Neural progenitor cell (in vitro differentiated cells): ENCODE measurements at places on chromosomes 16 and 17.

DNA sequence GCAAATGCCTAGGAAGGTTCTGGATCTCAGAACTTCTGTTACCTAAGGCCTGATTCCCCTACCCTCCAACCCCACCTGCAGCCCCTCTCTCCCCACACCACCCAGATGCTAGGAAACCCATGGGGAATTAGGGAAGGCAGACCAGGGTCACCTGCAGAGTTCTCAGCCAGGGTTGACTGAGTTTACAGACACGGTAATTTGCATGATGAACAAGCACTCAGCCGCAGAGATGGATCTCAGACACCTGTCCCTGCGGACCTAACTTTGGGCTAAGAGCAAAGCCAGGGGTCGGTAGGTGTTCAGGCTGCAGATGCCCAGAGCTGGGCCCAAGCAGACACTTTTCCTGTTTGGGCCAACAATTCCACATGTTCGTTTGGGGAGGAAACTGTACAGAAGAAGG is 2.9 kb downstream of the ABI3 start:
- DNase-seq: no peak

DNA sequence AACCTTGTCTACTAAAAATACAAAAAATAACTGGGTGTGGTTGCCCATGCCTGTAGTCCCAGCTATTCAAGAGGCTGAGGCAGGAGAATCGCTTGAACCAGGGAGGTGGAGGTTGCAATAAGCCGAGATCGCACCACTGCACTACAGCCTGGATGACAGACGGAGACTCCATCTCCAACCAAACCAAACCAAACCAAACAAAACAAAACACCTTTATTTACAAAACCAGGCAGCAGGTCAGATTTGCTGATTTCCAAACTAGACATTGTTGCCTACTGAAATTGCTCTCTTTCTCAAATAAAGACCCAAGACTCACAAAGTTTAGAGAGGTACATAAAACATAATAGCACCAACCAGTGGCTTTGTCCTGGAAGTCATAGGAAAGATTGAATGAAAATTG is 5.7 kb upstream of the TMEM238L start:
- DNase-seq: no peak

DNA sequence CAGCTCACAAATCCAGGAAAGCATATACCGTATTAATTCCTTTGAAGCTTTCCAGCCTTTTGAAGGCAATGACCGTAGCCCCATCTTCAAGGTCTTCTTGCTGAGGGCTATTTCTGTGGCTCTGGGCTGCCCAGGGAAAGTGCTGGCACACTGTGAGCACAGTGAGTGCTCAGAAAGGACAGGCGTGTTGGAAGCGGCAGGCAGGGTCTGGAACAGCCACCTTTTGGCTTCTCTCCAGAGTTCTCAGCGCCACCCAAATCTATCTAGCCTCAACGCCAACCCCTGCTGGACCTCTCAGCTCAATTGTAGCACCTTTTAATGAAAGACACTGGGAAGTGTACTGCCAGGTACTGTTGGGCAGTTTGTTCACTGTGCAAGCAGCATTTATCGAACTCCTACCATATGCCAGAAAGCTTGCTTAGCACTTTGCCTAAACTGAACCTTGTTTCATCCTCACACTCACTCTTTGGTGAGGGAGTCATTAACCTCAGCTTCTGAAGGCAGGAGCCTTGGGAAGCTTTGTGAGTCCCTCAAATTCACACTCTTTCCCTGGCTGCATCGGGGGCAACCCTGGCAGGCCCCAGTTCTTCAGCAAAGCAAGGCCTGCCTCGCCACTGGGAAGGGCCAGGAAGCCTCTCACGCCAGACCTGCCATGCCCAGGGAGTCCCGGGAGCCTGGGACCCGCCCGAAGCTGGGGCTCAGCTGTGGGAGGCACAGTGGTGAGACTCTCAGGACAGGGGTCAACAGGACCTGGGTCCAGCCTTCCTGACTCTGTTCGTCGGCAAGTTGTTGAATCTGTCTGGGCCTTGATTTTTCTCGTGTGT is 13.5 kb upstream of the CIBAR2 start:
- no peak for DNase-seq

DNA sequence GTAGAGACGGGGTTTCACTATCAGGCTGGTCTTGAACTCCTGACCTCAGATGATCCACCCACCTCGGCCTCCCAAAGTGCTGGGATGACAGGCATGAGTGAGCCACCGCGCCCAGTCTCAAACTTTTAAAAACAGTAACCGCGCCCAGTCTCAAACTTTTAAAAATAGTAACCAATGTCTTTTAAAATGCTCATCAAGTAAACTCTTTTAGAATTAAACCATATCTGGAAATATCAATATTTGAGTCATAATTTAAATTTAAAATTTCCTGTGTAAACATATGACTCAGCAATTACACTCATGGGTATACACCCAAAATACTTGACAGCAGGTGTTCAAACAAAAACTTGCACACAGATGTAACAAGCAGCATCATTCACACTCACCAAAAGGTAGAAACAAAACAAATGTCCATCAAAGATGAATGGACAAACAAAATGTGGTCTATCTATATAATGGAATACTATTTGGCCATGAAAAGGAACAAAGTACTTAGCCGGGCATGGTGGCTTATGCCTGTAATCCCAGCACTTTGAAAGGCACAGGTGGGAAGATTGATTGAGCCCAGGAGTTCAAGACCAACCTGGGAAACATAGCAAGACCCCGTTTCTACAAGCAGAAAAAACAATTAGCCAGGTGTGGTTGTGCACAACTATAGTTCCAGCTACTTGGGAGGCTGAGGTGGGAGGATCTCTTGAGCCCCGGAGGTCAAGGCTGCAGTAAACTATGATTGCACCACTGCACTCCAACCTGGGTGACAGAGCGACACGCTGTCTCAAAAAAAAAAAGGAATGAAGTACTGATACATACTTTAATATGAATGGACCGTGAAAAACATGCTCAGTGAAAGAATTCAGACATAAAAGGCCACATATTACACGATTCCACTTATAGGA is 20.2 kb downstream of the ENPP7 start:
- no peak for DNase-seq

DNA sequence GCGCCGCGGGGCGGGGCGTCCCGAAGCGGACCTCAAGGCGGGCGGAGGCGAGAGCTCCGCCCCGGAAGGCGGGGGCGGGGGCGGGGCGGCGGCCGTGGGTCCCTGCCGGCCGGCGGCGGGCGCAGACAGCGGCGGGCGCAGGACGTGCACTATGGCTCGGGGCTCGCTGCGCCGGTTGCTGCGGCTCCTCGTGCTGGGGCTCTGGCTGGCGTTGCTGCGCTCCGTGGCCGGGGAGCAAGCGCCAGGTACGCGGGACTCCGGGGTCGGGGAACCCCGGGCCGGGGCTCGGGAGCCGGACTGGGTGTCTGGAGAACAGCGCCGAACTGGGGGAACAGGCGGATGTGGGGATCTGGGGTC is at the start of gene TNFRSF12A:
Gene TNFRSF12A (plus strand): TSS at position 122 of the 357 bp plus-strand sequence. CDS start 30 bp downstream, at position 152.
- DNase-seq: peak; percentile 93

DNA sequence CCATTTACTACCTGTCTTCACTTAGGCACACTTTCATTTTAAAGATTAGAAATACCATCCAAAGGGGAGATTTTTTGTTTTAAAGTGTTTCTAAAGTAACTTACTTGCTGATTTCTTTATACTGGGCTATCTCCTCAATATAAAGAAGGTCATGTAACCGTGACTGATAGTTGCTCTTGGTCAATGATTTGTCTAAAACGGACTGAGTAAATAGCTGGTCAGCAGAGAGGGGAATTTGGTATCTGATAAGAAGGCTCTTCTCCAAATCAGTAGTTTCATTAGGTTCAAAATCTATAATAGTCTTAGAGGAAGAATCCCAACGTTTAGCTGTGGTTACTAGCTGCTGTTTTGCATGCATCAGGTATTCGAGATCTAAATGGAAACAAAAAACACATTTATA is 66.4 kb downstream of the HELZ start:
- DNase-seq: no peak

DNA sequence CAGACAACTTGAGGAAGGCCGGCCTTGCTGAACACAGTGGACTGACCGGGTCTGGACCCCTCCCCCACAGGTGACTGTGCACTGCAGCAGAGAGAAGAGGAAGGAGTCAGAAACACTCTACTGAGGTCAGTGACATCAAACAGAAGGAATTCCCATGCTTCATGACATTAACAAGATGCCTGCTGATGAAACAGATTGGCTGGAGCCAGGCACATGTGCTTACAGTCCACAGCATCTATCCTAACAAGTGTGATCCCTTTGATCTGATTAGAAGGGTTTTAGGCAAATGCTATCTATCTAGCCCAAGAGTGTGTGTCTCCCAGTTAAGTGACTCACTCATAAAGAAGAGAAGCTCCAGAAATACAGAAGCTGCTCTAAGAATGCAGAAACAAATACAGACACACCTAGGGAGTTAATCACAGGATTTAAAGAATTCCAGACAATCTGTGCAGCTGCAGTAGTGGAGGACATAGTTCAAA is 90.2 kb downstream of the SYCE1L start:
- no peak for DNase-seq

DNA sequence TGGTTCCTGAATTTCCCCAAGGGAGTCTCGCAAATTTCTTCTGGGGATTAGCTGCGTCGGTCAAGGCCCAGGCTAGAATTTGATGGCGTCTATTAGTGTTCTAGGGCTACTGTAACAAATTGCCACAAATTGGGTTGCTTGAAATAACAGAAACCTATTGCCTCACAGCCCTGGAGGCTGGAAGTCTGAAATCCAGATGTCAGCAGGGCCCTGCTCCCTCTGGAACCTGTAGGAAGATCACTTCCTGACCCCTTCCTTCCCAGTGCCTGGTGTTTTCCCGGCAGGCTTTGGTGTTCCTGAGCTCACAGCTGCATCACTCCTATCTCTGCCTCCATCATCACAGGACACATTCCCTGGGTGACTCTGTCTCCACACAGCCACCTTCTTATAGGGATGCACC is 24.4 kb downstream of the DHRS7C start:
- no peak for DNase-seq

GRCh38 chr17:82457073-82457928 is 1.2 kb upstream of the NARF start:
- no peak for DNase-seq

DNA sequence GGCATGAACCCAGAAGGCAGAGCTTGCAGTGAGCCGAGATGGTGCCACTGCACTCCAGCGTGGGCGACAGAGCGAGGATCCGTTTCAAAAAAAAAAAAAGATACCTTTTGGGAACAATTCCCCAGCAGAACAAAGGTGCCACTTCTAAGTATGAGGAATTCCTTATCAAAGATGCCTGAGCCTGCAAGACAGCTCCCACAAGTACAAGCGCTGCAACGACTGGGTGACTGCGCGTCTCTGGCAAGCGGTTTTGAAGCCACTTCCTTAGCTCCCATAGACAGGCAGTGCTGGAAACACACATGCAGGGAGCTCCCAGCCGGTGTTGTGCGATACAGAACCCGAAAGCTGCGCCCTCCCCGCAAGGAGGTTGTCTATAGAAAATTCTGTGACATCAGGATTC is 60.5 kb downstream of the ADCY9 start:
- DNase-seq: no peak

DNA sequence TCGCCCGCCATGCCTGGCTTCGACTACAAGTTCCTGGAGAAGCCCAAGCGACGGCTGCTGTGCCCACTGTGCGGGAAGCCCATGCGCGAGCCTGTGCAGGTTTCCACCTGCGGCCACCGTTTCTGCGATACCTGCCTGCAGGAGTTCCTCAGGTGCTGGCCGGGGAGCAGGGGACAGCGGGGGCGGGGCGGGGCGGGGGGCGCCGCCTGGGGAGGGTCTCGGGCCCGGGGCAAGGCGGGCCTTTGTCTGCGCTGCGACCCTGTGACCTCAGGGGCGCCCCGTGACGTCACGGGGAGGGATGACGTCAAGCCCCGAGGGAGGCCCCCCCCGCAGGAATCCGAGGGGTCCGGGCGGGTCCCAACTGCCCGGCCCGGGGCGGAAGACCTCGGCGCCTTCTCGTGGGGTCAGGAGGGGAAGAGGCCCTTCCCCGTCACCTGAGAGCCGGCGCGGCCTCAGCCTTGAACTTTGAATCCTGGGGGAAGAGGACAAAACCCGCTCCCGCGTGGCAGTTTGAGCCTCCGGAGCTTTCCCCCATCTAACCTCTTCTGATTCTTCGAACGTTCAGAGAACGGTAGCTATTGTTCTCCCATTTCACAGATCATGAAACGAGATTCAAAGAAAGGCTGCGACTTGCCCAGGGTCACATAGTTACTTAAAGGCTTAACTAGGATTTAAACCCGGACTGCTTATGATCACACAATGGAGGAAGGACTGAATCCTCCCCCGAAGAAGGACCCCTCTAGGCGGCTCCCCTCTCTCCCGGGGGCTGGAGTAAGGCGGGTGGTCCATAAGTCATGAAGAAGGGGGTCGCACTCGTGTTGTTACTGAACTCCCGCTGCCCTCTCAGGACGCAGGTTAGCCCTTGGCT is 527 bp downstream of the TRAF4 start:
- DNase-seq: peak; percentile 92

GRCh38 chr17:56113486-56113885 is 39.8 kb upstream of the ANKFN1 start:
- DNase-seq: no peak
